ENCODE measurements at places on chromosomes 5 and 9.

GRCh38 chr9:116777116-116777515 lies 90.0 kb downstream of the TRIM32 start:
- H3K4me1 ChIP-seq: no peaks in the 10 kb centered on the region
- no peak overlapping the region for H3K27ac ChIP-seq
- H3K4me3 ChIP-seq: no peak overlapping the region
- H3K36me3 ChIP-seq: no peaks in the 10 kb centered on the region
- no peak for DNase-seq

- no peak overlapping the region for H3K4me3 ChIP-seq
- no peaks in the 10 kb centered on the region for H3K36me3 ChIP-seq
- no peak for DNase-seq
- no peaks in the 10 kb centered on the region for H3K27me3 ChIP-seq
- H3K27ac ChIP-seq: no peak overlapping the region
- no peaks in the 10 kb centered on the region for H3K4me1 ChIP-seq
Observed at GRCh38 chr5:129356846-129357245, 103.3 kb upstream of the ADAMTS19 start.

- no peaks in the 10 kb centered on the region for H3K36me3 ChIP-seq
- no peaks in the 10 kb centered on the region for H3K27me3 ChIP-seq
- DNase-seq: no peak
- H3K27ac ChIP-seq: no peak overlapping the region
- H3K4me1 ChIP-seq: no peaks in the 10 kb centered on the region
Observed at GRCh38 chr5:20605732-20606525, 617.9 kb upstream of the CDH18 start.

DNA sequence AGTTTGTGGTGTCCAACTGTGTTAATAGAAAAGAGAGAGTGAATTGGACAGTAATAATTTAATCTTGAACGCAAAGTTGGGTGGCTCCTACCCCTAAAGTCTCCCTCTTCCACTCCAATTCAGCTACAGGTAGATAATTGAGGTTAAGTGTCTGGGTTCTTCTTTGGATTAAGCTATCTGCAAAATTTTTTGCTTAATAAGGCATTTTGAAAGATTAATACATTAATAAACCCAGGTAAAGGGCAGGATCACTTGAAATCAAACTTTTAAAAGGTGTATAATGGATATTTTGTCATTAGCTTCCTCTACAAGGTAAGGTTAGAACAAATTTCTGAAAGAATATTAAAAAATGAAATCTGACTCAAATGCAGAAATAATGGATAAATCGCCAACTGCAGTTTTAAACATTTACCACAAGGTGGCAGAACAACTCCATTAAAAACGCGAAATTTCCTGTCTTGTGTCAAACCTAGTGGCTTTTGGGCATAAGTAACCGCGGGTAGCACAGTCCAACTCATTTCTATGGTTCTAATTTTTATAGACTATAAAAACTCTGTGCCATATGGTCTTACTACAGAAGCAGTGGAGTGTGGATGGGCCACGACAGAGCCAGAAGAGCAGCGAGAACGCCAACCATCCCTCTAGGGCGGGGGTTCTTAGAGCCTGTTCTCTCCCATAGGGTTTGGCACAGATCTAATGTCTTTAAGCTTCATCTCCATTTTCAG lies 276.5 kb downstream of the ARHGEF28 start:
- peaks cover 17% of the 10 kb centered on the region for H3K4me1 ChIP-seq
- DNase-seq: no peak
- no peak overlapping the region for H3K4me3 ChIP-seq
- H3K27me3 ChIP-seq: peaks cover 45% of the 10 kb centered on the region

GRCh38 chr5:62521319-62521718 lies 57.3 kb upstream of the LRRC70 start:
- H3K4me3 ChIP-seq: no peak overlapping the region
- peaks cover 7% of the 10 kb centered on the region for H3K4me1 ChIP-seq

DNA sequence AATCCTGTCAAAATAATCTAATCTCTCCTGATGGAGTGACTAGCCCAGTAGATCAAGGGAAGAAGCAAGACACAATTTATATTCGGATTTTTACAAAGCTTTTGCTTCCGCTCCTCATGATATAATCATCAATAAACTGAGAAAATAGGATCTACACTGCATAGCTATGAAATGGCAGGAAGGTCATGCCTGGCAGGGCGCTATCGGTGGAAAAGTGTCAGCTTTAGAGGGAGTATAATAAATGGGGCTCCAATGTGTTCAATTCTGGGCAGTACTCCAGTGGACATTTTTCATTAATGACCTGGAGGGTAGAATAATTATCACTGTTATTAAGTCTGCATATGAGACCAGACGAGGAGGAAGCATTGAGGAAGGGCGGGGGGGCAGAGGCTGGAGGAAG lies 1013.3 kb upstream of the DMAC1 start:
- no peak overlapping the region for H3K4me3 ChIP-seq
- no peaks in the 10 kb centered on the region for H3K27me3 ChIP-seq
- no peak for DNase-seq

DNA sequence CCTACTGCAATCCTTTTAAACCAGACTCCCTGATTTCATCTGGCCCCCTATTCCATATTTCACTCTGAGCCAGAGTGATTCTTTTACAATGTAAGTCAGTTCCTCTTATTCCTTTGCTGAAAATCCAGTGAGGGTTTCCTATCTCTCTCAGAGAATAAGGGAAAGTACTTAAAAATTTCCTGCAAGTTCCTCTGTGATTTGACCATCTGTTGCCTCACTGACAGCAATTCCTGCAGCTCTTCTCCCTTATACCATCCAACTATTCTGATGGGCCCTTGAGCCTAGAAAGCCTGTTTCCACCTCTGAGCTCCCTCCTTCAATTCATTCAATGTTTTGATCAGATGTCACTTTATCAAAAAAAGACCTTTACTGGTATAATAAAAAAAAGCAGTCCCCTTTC lies 317.1 kb upstream of the CCNH start:
- no peaks in the 10 kb centered on the region for H3K4me1 ChIP-seq
- no peak overlapping the region for H3K4me3 ChIP-seq

DNA sequence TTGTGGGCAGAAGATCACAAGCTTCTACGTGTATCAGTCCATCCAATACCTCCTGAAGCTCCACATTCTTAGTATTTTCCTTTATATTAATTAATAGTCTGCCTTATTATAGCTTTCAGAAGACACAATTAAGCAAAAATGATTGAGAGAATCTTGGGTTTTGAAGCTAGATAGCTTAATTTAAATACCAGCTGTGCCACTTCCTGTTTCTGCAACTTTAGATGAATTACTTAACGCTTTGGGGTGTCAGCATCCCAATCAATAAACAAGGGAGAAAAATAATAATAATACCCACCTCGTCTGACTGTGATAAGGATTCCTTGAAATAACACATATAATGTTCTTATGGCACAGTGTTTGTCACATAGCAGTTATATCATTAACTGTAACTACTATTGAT lies 44.7 kb upstream of the HTR4 start:
- no peaks in the 10 kb centered on the region for H3K36me3 ChIP-seq
- no peak for DNase-seq
- H3K27ac ChIP-seq: no peak overlapping the region
- H3K27me3 ChIP-seq: peaks cover 13% of the 10 kb centered on the region
- H3K4me1 ChIP-seq: peaks cover 9% of the 10 kb centered on the region
- H3K4me3 ChIP-seq: no peak overlapping the region

DNA sequence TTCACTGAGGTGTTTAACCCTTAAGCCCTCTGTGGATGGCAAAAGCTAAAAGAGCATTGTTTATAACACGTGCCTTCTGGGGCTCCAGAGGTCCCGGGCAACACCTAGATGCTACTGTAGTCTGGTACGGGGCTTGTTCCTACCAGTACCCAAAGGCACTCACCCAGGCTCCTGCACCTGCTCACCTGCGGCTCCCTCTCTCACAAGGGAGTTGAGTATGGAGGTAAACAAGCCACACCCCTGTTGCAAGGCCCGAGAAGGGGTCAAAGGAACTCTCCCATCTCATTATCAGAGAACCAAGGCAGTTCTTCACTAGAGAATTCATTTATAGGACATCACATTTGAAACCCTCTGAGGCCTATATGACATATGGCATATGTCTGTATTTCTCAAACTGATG lies 53.4 kb upstream of the IL6ST start:
- H3K4me1 ChIP-seq: peaks cover 32% of the 10 kb centered on the region
- H3K4me3 ChIP-seq: no peak overlapping the region
- H3K27ac ChIP-seq: no peak overlapping the region

- H3K27ac ChIP-seq: peak overlapping the region; percentile 28
- H3K36me3 ChIP-seq: peaks cover 95% of the 10 kb centered on the region
- H3K27me3 ChIP-seq: no peaks in the 10 kb centered on the region
- no peak for DNase-seq
Observed at GRCh38 chr5:151071848-151072629, 8.8 kb downstream of the TNIP1 start.

DNA sequence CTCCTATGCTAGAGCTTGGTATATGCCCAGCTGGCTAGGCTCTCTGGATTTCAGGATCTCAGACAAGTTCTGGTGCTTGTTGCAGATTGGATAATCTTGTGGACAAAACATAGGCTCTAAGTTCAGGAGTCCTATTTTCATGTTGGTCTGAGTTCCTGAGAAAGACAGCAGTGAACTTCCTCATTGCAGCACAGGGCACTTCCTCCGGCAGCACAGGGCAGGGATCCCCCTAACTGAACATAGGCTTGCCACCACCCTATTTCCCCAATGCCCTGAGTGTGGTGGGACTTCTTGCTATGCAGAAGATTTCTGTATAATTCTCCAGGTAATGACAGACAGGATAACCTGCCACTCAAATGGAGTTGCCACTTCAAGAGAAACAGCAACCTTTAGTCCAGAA lies 220.1 kb downstream of the PIK3R1 start:
- H3K27me3 ChIP-seq: peaks cover 21% of the 10 kb centered on the region
- no peak overlapping the region for H3K4me3 ChIP-seq
- peaks cover 45% of the 10 kb centered on the region for H3K4me1 ChIP-seq
- H3K36me3 ChIP-seq: no peaks in the 10 kb centered on the region
- DNase-seq: no peak

GRCh38 chr5:32506799-32507198 lies 62.3 kb upstream of the ZFR start:
- no peaks in the 10 kb centered on the region for H3K36me3 ChIP-seq
- peaks cover 16% of the 10 kb centered on the region for H3K27me3 ChIP-seq
- DNase-seq: no peak
- no peak overlapping the region for H3K27ac ChIP-seq

- DNase-seq: no peak
- no peaks in the 10 kb centered on the region for H3K4me1 ChIP-seq
- peaks cover 6% of the 10 kb centered on the region for H3K27me3 ChIP-seq
Observed at GRCh38 chr9:104843644-104844240, 79.8 kb downstream of the NIPSNAP3B start.

DNA sequence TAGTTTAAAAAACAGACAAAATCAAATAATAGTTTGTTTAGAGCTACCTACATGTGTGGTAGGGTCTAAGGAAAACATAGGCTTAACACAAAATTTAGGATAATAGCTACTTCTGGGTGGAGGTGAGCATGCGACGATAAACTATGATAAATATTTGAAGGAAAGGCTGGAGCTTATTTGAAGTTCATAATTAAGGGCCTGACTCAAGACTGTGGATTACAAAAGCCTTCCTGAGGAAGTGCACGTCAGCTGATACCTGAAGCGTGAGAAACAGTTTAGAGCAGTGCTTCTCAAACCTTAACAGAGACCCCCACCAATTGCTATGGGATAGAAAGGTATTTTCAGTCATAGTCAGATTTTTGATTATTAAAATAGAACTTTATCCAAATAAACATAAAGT lies 20.4 kb upstream of the UBLCP1 start:
- DNase-seq: no peak
- peaks cover 25% of the 10 kb centered on the region for H3K4me1 ChIP-seq
- H3K27me3 ChIP-seq: no peaks in the 10 kb centered on the region
- no peak overlapping the region for H3K27ac ChIP-seq

DNA sequence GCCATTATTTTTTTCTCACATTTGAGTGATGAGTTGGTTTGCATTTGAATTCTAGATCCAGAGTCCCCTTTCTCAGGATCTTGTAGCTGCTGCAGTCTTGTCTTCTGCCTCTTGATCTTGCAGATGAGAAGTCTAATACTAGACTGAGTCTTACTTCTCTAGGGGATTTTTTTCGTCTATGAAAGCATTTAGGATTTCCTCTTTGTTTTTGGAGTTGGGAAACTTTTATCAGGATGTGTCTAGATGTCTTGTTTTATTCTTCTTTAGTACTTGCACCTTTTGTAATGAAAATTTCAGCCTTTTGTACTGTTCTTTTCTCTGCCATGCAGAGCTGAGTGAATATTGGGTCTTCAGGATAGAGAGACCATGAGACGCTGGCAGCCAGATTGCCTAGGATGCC lies 65.4 kb downstream of the ZNF618 start:
- H3K27me3 ChIP-seq: peaks cover 4% of the 10 kb centered on the region
- H3K4me3 ChIP-seq: no peak overlapping the region
- no peak for DNase-seq
- no peaks in the 10 kb centered on the region for H3K36me3 ChIP-seq
- no peaks in the 10 kb centered on the region for H3K4me1 ChIP-seq

DNA sequence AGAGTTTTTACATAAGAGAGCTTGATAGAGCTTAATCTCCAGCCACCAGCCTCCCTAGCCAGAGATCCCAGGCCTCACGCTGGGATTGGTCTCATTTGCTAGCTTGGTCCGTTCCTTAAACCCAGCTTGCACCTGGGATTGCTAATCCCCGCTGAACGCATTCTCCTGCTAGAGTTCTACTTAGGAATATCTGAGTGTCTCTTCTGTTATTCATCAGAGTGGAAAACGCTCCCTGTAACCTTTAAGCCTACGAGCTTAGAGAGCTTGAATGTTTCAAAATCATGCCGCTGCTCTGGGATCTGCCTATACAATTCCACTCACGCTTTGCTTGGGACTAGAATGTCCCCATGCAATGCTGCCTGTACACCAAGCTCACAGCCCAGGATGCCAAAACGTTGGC lies 201.8 kb downstream of the NSG2 start:
- no peak for DNase-seq
- no peak overlapping the region for H3K27ac ChIP-seq
- no peak overlapping the region for H3K4me3 ChIP-seq
- no peaks in the 10 kb centered on the region for H3K27me3 ChIP-seq
- H3K4me1 ChIP-seq: peaks cover 2% of the 10 kb centered on the region

DNA sequence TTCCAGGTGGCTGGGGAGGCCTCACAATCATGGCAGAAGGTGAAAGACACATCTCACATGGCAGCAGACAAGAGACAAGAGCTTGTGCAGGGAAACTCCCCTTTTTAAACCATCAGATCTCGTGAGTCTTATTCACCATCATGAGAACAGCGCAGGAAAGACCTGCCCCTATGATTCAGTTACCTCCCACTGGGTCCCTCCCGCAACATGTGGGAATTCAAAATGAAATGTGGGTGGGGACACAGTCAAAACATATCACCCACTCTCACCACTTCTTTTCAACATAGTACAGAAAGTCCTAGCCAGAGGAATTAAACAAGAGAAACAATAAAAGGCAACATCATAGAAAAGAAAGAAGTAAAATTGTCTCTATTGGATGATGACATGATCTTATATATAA lies 223.4 kb upstream of the SLC24A2 start:
- peaks cover 13% of the 10 kb centered on the region for H3K36me3 ChIP-seq
- H3K27ac ChIP-seq: peak overlapping the region; percentile 48
- no peaks in the 10 kb centered on the region for H3K27me3 ChIP-seq

DNA sequence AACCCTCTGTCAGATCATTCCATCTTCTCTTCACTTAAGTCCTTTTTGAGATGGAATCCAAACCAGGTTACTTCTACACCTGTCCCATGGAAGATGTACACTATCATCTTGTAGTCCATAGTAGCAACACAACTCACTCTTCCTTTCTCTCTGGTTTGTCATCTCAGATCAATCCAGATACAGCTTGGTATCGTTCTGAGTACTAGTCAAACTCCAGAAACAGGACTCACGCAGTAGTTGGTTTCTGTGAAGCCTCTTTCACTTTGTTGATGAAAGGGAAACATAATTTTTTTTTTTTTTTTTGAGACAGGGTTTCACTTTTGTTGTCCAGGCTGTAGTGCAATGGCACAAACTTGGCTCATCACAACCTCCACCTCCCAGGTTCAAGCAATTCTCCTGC lies 484.0 kb downstream of the PRDM9 start:
- H3K4me3 ChIP-seq: no peak overlapping the region
- no peak overlapping the region for H3K27ac ChIP-seq
- no peaks in the 10 kb centered on the region for H3K4me1 ChIP-seq
